ENCODE measurements at places on chromosomes 11 and 22.
A peak's percentile ranks its signal among the peaks of the same experiment; 100 is the strongest.

DNA sequence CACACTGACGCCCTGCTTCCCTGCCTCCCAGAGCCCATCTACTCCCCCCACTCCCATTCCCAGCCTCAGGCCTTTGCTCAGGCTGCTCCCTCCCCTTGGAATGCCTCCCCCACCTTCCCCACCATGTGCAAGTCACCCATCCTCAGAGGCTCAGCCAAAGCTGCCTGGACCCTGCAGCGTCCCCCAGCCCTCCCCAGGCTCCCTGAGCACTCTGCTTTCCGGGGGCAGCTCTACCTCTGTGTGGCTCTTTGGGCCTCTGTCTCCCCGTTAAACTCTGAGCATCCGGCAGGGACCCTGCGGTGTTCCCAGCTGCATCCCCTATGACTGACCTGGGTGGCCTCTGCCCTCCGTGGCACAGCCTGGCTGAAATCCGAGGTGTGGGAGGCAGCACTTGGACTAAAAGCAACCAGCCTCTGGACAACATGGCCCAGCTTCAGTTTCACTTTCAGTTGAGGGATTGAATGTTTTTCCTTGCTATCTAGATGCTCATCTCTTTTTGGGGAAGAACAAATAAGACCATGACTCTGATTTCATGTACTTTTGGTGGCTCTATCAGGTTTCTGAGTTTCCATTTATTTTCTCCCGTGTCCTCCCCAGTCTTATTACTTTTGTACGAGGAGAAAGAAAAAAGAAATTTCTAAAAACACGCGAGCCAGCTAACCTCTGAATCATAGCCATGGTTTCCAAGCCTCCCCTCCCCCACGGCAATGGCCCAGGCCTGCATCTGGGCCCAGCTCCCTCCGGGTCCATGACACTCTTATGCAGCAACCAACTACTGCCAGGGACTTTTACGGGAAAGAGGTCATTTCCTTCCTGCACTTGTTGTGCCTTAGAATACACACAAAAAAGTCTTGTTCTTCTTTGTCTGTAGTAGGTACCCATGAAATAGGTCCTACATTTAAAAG, 3.8 kb downstream of the APOL3 start:
- DNase-seq = no peak

- DNase-seq = no peak
These were observed 571.5 kb downstream of the CNTN5 start for GRCh38 chr11:99592266-99592665.

GRCh38 chr11:60455531-60456042, at the start of gene MS4A1:
MS4A1 (plus strand) TSS chr11:60455847; CDS start chr11:60462375, 6,528 bp downstream.
- no peak for DNase-seq

GRCh38 chr11:121692236-121692635, 239.5 kb upstream of the SORL1-AS1 start:
- DNase-seq = no peak

DNA sequence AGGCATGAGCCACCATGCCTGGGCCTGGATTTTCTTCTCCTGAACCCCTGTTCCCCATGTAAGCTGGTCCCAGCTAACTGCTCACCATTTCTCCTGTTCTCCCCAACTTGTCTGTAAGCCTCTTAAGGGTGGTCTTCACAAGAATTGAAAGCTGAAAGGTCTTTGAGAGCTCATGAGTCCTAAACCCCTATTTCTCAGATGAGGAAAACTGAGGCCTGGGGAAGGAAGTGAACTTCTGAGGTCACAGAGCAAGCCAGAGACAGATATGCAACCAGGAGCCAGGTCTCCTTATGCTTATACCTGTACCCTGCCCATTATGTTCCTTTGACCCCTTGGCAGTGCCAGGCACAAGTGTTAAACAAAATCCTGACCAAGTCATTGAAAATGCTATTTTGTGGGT, 16.3 kb downstream of the NPTXR start:
- no peak for DNase-seq

DNA sequence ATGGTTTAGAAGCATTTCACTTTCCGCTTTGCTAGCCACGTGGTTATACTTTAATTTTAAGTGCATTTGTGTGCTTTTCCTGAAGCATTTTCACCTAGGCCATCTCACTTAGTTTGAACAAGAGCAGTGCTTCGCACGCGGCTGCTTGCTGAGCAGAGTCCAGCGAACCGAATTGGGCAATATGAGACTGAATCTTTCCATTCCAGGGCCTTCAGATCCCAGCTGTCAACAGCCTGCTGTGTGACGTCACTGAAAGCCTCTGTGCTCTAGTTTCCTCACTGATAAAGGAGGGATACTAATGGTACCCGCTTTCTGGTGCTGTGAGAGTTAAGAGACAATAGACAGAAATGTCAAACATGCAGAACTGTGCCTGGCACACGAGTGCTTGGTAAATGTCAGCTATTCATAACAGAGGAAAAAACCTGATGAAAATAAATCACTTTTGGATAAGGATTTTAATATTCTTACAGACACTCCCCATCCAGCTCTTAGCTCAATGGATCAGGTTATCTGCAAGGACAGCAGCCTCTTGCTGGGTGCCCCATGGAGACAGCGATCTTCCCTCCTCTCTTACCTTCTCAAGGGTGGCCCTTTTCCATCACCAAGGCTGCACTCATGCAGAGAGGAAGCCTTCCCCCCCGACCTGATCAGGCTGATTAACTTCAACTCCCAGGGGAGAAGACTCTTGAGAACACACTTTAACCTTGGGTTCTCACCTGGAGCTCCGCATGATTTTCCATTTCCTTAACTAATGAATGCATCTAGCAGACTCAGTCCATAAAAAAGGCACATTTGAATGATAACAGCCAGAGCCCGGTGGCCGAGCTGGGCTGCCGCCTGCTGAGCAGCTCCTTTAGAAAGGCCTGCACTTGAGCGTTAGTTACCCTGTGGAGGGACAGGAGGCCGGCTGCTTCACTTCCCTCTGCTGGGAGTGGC, 3.5 kb upstream of the GLB1L3 start:
- DNase-seq = no peak

- no peak for DNase-seq
These were observed 34.8 kb downstream of the TSPAN18 start for GRCh38 chr11:44761551-44761961.

DNA sequence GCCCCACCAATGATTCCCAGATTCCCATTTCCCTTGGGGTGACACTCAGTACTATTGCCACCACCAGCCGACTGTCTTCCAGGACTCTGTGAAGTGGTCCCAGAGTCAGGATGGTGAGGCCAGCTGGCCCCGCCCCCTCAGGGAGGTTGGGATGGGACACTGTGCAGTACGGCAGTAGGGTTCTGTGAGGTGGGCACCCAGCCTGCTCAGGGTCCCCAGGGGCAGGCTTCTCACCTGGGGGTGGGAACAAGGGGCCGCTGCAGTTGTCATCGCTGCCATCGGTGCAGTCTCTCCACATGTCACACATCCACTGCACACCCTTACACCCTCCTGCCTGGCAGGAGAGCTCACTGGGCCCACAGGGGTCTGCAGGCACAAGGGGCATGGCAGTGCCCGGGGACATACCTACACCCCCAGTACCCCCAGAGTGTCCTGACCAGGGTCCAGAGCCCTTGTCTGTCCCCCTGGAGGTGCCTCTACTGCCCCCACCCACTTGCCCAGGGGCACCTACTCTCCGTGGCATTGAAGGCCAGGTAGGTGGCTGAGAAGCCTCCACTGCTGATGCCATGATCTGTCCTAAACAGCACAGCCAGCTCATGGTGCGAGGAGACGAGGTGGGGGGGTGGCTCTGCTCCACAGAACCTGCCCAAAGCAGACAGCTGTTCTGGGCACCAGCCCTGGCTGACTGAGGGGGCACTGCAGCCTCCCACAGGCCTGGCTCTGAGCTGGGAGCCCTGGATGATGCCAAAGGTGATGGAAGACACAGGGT, 1.9 kb upstream of the C1QTNF5 start:
- no peak for DNase-seq

DNA sequence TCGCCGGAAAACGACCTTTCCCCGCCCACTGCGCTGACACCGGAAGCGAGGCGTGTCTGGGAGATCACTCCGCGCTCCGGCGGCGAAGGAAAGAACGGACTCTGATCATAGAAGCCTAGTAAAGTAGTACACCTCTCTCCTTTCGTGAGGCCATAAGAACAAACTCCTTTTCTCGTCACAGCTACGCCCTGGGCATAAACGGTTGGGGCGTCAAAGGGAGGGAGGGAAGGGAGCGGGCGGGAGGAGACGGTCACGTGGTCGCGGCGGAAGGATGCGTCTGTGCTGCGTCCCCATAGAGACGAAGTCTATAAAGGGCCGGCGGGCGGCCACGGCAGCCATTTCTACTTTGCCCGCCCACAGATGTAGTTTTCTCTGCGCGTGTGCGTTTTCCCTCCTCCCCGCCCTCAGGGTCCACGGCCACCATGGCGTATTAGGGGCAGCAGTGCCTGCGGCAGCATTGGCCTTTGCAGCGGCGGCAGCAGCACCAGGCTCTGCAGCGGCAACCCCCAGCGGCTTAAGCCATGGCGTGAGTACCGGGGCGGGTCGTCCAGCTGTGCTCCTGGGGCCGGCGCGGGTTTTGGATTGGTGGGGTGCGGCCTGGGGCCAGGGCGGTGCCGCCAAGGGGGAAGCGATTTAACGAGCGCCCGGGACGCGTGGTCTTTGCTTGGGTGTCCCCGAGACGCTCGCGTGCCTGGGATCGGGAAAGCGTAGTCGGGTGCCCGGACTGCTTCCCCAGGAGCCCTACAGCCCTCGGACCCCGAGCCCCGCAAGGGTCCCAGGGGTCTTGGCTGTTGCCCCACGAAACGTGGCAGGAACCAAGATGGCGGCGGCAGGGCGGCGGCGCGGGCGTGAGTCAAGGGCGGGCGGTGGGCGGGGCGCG, at the start of gene ATF4:
TSS of gene ATF4 (plus strand) at position 337 of the 880 bp plus-strand sequence. CDS start 884 bp downstream, outside the sequence.
- peak; percentile 99 for DNase-seq
